ENCODE measurements at places on chromosomes 2 and 18. TPM values are rescaled to one million over a fixed set of nuclear protein-coding genes. Genes with fewer than 3 reads are reported as not detected.

DNA sequence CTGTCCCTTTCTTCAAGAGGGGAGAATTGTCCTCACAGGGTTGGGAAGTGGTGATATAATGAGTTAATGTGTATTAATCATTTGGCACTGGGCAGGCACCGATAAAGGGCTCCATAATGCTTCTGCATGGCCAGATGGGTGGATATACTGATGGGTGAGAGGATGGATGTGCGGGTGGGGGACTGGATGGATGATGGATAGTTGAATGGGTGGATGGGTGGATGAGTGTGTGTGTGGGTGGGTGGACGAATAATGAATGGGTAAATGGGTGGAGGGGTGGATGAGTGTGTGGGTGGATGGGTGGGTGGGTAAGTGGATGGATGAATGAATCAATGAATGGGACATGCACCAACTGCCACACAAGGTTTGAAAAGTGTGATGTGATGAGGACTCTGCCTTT is 127.2 kb downstream of the ACKR3 start:
- ATAC-seq = no peak

DNA sequence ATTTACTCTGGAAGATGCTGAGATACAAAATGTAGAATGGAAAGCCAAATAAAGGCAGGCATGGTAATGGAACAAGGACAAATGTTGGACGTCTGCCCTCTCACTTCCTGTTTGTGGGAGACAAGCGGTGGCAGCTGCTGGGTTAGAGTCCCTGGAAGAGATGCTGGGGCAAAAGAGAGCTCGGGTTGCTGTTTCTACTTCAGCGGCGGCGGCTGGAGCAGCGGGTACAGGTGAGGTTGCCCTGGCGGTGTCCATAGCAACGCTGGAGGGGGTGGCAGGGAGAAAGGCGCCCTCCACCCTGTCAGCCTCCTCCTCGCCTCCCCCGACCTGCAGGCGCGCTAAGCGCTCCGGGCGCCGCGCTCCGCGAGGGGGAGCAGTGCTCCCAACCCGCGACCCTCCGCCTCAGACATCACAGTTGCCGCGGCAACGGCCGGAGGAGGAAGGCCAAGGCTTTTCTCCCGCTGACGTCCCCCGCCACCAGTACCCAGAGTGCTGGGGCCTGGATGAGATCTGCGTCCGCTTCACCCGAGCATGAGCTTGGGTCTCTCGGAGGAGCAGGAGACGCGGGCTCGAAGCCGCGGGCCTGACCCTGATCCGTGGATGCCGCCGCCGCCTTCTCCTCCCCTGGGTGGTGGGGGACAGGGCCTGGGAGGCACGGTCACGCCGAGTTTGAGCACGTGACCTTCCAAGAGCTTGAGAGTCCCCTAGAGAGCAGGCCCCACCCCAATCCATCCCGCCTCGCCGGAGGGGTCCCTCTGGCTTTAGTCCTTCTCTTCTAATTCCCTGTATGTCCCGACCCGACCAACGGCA is 65.6 kb downstream of the NOL4 start:
- peak; percentile 94 for ATAC-seq

DNA sequence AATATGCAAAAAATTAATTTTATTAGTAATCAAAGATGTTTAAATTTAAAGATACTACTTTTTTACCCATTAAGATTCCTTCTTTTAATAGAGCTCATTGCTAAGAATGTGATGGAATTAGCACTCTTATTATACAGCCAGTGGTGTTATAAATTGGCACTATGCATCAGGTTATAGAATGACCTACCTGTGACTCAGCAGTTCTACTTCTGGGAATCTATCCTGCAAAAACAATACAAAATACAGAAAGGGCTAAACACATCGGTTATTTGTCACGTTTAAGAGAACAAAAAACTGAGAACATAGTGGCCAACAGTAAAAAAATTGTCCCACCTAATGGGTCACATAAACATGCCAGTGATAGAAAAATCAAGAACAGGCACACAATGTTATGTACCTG is 9.4 kb upstream of the ADD2 start:
- no peak for ATAC-seq

DNA sequence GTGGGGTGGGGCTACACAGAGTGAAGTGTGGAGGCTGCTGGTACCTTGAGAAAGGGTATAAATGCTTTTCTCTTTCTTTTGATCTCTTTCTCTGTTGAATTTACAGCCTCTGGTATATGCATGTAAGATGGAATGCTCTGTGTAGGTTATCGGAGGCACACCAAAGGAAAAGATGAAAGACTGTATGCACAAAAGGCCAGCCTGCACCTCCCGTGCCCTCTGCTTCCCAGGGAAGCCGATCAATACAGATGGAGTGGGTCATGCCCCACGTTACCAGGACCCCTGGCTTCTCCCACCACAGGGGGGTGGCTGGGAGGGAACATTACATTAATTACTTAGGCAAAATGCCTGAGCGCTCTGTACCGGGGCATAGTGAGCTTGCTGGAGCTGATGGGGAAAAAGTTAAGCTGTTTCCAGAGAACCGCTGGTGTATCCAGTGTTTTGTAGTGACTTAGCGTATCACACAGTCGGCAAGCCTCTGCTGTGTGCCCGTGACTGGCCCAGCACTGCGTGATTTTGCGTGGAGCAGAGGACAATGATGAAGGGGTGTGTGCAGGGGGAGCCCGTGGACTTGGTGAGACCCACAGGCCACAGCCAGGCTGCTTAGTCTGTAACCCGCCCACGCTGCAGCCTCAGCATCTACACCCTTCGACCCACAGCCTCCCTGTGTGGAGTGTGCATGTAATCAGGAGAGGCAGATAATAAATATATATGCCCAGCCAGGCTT is 8.0 kb downstream of the ALLC start:
- ATAC-seq = no peak

Gene GAL3ST2
- not detected for total RNA-seq

- ATAC-seq = no peak
Observed at GRCh38 chr2:234422981-234423431, 73.9 kb downstream of the ARL4C start.

DNA sequence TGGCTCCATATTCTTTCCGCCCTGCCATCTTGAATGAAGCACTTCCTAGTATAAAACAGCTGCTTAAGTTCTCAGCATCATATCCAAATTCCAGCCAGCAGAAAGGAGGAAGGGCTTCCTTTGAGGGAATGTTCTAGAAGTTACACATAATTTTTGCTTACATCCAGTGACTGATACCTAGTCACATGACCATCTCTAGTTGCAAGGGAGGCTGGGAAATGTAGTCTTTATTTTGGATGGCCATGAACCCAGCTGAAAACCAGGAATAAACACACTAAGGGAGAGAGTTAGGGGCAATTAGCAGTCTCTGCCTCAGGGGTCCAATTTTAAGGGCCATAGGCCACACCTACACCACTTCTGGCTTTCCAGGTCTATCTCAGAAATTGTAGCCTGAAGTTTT is 57.8 kb upstream of the LMAN1 start:
- no peak for ATAC-seq

GRCh38 chr2:173053043-173053699 is 22.5 kb upstream of the MAP3K20 start:
- ATAC-seq = no peak

Gene KCNJ13
- 2.4 TPM for total RNA-seq

Gene MC4R
- 62.5 TPM for total RNA-seq

- peak; percentile 76 for ATAC-seq
Observed at GRCh38 chr18:13136056-13136903, 82.3 kb upstream of the LDLRAD4 start.

DNA sequence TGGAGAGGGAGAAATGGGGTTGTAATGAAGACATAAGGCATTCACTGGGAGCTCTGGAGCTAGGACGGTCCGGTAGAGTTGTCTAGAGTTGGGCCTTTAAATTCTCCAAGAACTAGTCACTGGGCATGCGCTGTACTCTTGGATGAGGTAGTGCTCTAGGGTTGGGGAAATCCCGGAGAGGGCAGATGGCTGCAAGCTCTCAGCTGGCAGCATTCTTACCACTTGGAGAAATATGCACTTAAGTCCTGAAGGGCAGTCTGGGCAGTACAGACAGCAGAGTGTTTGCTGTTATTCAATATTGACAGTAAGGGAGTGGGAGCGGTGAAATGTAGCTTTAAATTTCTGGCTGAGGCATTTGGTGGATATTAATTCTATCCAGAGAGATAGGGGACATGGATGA is 214.6 kb downstream of the RDH14 start:
- no peak for ATAC-seq

Gene PTRHD1
- total RNA-seq = 22.2 TPM

GRCh38 chr18:3151399-3152264 is 68.1 kb downstream of the MYOM1 start:
- ATAC-seq = no peak

DNA sequence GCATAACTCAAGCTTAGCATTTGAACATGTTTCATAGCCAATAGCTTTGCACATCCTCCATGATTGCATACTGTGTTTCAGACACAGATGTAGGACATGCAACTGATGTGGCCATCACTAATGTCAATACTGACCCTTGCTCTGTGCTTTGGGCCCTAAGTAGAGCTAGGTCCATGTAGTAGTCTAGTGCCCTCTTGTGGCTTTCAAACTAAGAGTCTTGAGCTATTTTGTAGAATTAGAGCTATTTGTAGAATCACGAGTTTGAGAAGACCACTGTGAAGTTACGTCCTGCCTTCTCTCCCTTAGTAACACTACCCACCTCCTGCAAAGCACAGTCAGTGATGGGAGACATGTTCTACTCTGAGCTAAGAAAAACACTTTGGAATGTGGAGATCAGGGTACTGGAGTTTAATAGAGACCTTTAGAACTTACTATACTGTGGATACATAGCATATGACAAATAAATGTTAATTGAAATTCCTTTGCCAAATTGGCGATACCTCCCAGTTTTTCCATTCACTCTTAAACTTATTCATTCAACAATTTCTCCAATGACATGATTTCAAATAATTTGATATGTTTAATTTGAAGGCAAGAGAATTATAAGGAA is 306.5 kb upstream of the TNP1 start:
- ATAC-seq = no peak

Gene SYT4
- 0.28 TPM for total RNA-seq

Gene RAB12
- 22.6 TPM for total RNA-seq

GRCh38 chr2:104938231-104938941 is 84.5 kb downstream of the POU3F3 start:
- ATAC-seq = no peak

- no peak for ATAC-seq
Observed at GRCh38 chr2:163808406-163808805, 72.6 kb upstream of the FIGN start.

Gene CHRND
- 0.62 TPM for total RNA-seq

DNA sequence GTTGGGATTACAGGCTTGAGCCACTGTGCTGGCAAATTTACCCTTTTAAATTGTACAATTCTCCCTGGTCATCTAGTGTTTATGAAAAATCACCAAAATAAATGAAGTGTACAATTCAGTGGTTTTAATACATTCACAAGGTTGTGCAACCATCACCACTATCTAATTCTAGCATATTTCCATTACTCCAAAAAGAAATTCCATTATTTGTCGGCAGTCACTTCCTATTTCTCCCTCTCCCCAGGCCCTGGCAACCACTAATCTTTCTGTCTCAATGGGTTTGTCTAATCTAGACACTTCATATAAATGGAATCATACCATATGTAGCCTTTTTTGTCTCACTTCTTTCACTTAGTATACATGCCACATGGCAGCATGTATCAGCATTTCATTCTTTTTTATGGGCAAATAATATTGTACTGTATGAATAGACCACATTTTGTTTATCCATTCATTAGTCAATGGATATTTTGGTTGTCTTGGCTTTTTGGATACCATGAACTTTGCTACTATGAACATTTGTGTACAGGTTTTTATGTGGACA is 12.6 kb upstream of the POLE4 start:
- no peak for ATAC-seq

Gene B3GNT7
- total RNA-seq = 0.34 TPM

GRCh38 chr2:224401641-224402342 is at the start of gene FAM124B:
Gene FAM124B (minus strand): TSS chr2:224402107. CDS start chr2:224401768, 339 bp downstream.
- peak; percentile 37 for ATAC-seq

DNA sequence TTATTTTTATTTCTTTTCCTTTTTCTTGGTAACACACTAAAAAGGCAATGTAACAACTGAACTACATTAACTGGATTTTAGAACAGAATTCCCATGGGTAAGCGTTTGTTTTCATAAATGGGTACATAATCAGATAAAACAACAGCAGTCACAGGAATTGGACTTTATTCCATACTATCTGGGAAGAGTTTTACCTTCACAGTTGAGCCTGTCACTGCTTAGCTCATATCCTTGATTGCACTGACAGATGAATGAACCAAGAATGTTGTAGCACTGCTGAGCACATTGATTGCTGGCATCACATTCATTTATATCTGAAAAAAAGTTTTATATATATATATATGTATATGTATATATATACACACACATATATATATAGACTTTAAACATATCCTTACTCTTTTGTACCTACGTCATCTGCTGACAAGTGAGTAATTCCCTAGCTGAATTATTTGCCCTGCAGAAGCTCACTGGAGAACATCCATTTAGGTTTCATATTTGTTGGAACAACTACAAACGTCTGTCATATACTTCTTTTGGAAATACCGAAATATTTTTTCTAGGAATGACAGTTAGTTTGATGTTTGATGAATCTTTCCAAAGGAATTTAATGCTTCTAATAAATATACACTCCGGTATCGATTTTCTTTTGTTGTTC is 47.0 kb downstream of the EFEMP1 start:
- no peak for ATAC-seq

GRCh38 chr2:223835701-223836532 is 1.5 kb downstream of the AP1S3 start:
- ATAC-seq = no peak

- ATAC-seq = no peak
Observed at GRCh38 chr2:19775838-19776237, 125.9 kb downstream of the TTC32 start.

Gene IL36G
- total RNA-seq = not detected

Gene PARD3B
- total RNA-seq = 24.3 TPM

- peak; percentile 96 for ATAC-seq
Observed at GRCh38 chr2:109736177-109736827, 57.8 kb upstream of the RGPD5 start.

GRCh38 chr2:153986488-153987229 is 114.9 kb downstream of the GALNT13 start:
- ATAC-seq = peak; percentile 93

GRCh38 chr2:219426534-219427136 is 8.0 kb upstream of the SPEG start:
- no peak for ATAC-seq

Measured in motor neuron (in vitro differentiated cells).